ENCODE measurements at places on chromosomes 11 and 22. TPM values are rescaled to one million over a fixed set of nuclear protein-coding genes. Genes with fewer than 3 reads are reported as not detected.

Gene OR52H1
- polyA plus RNA-seq = not detected

- no peak for DNase-seq
These were observed 42.1 kb downstream of the PACSIN2 start for GRCh38 chr22:42972649-42973535.

DNA sequence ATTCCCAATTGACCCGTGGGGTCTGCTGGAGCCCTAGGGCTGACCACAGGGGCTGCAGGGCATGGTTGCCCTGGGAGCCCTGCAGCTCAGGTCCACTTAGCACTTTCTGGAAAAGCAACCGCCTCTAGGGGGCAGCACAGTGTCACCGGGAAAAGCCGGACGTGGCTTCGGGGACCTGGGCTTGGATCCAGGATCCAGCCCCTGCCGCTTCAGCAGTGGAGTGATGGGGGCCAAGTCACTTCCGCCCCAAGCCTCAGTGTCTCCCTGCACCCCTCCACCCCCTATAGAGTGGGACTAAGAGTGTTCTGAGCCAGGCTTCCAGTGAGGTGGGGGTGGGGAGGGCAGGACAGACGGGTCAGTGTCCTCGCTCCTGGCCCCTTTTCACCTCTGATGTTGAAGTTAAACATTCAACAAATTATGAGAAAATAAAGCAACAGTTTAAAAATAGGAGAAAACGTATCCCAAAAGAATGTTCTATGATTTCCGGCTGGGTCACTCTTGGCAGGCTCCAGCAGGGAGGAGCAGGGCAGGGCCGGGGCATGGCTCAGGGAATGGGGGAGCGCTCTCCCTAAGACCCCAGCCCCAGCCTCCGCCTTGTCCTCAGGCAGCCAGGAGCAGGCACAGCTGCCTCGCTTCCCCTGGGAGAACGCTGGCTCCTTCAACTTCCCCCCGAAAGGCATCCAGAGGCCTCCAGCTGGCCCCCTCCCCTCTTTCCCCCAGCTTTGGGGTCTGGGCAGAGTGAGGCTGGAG, 96.5 kb upstream of the FGF3 start:
- DNase-seq = peak; percentile 89

DNA sequence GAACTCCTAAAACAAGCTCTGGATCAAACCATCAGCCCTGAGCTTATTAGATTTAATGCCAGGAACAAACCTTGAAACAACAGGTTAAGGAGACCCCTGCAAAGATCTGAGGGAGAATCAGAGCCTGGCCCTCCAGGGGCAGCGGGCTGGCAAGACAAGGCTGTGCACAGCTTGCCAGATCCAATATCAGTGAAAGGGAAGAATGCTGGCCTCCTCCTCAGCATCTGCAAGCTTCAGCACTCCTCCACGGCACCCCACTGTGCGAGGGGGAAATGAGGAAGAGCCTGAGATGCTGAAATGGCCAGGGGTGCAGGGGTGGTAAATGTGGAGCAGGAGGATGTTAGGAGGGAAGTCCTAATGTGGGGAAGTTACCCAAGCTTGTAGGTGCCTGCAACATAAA, 167.0 kb downstream of the TENM4 start:
- DNase-seq = no peak

GRCh38 chr22:48499456-48500425, 1327.9 kb downstream of the BRD1 start:
- DNase-seq = no peak

DNA sequence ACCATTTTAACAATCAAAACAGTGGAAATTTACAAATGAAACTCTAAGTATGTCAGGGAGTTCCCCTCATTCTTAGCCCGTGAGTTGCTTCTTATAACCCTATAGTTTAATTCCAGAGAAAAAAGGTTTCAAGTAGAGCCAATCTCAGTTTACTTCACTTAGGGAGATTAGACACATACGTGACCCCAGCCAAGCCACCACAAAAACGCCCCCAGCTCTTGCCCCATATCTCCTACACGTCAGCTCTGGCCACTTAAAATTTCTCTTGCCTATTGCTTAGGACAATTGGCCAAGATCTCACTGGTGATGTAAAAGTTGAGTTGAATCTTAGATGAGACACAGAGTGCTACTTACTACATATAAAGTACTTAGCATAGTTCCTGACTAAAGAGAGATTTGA, 166.4 kb downstream of the ETS1 start:
- DNase-seq = no peak

- DNase-seq = no peak
These were observed 50.4 kb downstream of the FCHSD2 start for GRCh38 chr11:73091521-73092305.

- DNase-seq = peak; percentile 9
These were observed 47.5 kb upstream of the RASSF10 start for GRCh38 chr11:12961615-12962014.

DNA sequence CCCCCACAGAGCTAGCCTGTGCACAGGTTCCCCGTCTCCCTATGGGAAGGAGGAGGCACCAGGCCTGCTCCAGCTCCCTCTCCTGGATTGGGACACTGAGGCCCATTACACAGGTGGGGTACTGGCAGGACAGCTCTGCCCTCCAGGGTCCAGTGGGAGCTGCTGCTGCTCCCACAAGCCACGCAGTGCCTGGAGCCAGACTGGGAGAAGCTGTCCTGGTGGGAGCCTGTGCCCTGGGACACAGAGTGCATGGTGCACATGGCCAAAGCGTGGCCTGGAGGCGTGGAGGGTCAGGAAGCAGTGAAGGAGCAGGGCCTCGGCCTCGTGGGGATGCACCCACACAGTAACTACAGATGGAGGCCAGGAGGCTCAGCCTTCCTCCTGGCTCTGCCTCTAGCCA, 27.5 kb downstream of the DUSP8 start:
- no peak for DNase-seq

DNA sequence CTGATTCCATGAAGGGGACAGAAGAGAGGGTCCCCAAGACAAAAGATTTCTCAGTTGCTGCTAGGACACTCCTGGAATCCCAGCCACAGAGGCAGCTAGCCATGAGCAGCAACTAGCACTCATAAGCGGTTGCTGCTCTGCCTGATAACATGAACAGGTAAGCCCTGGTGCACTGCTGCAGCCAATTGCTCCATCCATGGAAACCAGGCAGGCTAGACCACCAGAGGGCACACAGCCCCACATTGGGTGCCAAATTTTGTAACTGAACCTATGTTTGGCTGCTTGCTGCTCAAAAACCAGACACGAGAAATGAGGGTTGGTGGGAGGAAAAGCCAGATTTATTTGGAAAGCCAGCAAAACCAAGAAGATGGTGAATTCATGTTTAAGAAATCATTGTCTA, 21.9 kb upstream of the QSER1 start:
- DNase-seq = peak; percentile 7

- no peak for DNase-seq
These were observed 488.7 kb downstream of the TBC1D22A start for GRCh38 chr22:47250995-47251765.

Gene C11orf91
- not detected for polyA plus RNA-seq

- peak; percentile 75 for DNase-seq
These were observed 71.5 kb upstream of the BID start for GRCh38 chr22:17845790-17846189.

GRCh38 chr11:115698243-115698642, 194.0 kb upstream of the CADM1 start:
- DNase-seq = no peak

Gene MYO7A
- polyA plus RNA-seq = 4.2 TPM

Gene VWCE
- 1.0 TPM for polyA plus RNA-seq

- no peak for DNase-seq
These were observed 926 bp downstream of the CD6 start for GRCh38 chr11:60972182-60973030.

DNA sequence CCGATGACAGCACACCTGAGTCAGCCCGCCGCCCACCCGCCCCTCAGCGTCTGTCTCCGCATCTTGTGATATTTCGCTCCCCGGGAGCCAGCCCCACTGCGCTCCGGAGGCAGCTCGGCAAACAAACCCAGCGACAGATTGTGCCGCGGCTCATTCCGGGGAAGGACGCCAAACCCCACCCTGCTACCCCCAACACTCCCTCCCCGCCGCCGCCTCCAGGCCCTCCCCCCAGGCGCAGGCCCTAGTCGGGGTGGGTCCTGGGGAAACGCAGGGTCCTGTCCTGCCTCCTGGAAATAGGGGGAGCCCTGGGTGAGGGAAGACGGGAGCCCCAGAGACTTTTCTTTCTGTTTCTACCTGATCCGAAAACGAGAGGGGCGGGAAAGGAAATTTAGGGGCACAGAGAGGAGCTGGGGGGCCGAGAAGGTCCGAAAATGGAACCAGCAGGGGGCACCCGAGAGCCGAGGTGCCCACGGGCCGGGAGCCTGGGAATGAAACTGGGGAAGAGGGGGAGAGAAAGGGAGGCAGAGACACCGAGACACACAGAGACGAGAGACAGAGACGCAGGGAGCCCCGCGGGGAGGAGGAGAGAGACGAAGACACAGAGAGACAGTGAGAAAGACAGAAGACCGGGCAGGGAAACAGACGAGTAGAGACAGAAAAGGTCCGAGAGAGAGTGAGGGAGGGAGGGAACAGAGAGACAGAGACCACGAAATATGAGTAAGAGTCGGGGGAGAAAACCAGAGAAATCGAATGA, 1.7 kb upstream of the RTN4RL2 start:
- peak; percentile 31 for DNase-seq

Gene PATE4
- not detected for polyA plus RNA-seq

- DNase-seq = no peak
These were observed 3.1 kb upstream of the ATG2A start for GRCh38 chr11:64920124-64920523.

GRCh38 chr11:74460481-74461154, 6.7 kb downstream of the KCNE3 start:
- DNase-seq = no peak

GRCh38 chr11:72856551-72857345, 42.5 kb downstream of the ATG16L2 start:
- DNase-seq = no peak

Gene LRRC32
- 25.9 TPM for polyA plus RNA-seq

GRCh38 chr11:64863391-64864060, 14.9 kb downstream of the EHD1 start:
- DNase-seq = peak; percentile 42

Measured in brain (organoid and tissue), 16 donors.